ENCODE measurements at places on chromosomes 4 and X.
A peak's percentile ranks its signal among the peaks of the same experiment; 100 is the strongest.

- peak; percentile 68 for DNase-seq
Measured at GRCh38 chrX:24395775-24396174, 35.3 kb downstream of the SUPT20HL1 start.

- no peak for DNase-seq
Measured at GRCh38 chrX:110321081-110321480, 3.2 kb upstream of the AMMECR1 start.

DNA sequence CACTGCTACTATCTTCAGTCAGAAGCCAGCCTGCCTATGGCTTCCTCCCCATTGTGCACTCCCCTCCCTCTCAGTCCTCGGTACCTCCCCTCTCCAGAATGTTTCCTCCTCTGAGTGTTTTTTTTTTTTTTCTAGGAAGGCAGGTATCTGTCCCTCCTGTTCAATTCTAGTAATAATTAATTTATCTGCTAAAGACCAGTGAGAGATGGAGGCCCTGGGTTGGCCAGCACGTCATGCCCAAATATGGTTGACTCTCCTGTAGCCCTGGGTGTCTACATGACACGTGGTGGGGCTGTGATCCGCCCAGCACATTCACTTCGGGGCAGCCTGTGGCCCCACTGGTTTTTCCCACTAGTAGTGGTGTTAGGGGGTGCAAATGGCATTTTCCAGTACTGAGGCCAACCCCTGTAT lies 1.8 kb downstream of the FLNA start:
- no peak for DNase-seq

DNA sequence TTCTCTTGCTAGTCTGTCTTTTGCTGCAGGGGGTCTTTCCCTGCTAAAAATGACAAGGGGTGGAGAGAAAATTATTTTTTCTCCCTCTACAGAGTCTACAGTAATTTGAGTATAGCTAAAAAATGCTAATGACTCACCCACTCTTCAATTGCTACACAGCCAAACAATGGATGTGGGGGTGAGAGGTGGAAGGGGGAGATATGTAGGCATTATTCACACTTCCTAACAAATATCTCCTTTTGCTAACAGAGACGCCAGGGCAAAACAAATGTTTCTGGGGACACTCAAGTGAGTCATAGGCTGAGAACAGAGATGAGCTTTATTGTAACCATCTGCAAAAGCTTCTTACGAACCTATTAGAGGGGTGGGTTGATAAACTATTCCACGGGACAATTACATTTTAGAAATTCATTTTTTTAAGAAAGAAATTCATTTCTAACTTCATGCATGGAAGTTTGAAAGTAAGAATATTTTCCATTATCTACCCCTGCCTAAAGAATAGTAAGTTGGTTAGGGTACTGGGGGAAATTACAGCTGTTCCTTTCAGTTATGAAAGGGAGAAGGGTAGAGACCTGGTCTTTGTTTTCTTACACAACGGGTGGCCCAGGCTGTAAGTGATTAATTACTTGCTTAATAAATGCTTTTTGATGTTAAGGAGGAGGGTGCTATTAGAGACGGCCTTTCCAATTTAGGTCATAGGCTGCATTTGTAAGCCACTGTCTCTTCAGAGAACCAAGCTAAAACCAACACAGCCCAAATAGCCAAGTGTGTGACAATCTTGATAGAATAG lies 12.8 kb downstream of the SCD5 start:
- DNase-seq = peak; percentile 75

DNA sequence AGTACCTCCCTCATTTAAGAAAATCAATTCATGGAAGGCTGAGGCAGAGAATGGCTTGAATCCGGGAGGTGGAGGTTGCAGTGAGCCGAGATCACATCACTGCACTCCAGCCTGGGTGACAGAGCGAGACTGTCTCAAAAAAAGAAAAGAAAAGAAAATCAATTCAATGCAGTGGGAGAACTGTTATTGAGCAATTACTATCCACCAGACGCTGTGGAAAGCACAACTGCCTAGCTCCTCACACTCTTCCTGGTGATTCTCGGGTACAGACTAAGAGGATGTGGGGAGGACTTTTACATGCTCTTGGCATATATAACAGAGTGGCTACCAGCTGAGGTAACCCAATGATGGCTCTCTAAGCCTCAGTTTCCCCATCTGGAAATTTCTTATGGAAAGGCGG lies 2.7 kb upstream of the TMSB4X start:
- no peak for DNase-seq

GRCh38 chrX:140526171-140526570 lies 21.3 kb upstream of the SOX3 start:
- DNase-seq = no peak

DNA sequence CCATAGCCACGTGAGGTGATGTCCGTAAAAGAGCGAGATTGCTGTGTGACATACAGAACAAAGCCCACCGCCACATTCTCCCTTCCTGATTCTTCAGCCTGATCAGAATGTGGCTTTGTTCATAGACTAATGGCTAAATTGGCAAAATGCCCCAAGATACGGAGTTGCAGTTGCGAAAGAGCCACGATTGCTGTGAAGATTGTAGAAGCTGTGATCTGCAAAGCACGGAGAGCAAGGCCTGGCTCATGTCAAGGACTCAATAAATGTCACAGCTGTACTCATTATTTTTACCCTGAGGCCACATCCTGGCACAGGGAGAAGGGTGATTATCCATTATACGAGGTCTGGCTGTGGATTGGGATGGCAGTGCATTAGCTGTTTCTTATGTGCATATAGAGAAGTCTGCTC lies 34.2 kb downstream of the ARSD start:
- DNase-seq = peak; percentile 4

DNA sequence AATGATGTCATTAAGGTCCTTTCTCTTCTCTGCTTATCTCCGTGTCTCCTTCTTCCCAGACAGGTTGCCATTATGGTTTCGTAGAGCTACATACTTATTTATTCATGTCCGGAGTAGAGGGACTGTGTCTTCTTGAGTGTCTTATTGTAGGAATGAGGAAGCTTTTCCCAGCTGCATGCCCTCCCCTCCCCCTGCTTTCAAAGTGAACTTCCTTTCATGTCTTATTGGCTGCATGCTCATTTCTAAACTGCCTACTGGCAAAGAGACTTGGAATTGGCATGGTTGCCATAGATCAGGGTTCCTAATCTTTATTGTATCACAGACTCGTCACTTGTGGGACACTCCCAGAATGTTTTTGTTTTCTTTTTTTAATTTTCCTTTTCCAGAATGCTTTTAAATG lies 15.4 kb downstream of the VAMP7 start:
- no peak for DNase-seq

DNA sequence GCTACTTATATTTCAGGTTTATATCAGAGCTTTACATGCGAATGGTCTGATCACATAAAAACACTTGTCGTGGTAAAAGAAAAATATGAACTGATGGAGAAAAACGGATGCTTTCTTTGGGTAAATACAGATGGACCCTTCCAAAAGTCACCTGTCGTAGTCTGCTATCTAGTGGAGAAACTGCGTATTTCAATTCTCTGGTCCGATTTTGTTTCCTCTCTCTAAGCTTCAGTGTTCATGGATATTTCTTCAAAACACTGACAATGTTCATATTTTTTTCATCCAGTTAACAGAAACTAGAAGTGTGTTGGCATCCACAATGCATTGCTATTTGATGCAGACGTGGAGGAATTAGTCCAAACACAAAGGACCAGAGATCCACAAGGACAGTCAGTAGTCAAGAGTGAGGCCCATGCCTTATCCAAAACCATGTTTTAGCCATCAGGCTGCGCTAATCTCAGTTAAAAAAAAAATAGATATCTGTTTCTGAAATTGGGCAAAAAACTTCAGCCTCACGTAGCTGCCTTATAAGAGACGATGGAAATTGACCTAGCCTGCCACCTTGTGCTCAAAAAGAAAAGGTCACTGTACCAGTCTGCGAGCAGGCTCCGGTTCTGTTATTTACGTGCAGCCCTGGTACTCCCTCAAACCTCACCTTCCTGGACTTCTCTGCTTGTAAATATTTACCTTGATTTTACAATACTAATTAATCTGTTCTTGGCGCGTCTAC lies 16.0 kb downstream of the MEPE start:
- DNase-seq = peak; percentile 44

DNA sequence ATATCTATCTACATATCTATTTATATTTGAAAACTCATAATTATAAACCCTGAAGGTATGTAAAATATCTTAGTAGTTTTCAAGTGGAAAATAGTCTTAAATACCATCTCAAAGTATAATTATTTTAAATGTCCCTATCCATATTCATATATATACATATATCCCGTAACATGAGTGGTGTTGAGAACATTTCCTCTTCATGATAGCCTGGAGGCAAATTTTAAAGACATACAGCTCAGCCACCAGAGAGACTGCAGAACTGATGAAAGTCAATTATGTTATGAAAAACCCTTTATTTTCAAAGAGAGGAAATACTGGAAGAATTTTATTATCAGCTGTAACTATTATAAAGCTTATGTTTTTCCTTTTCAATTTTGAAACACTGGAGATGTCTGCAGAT lies 1806.7 kb upstream of the PCDH7 start:
- no peak for DNase-seq

- DNase-seq = no peak
Measured at GRCh38 chrX:114650351-114650750, 66.5 kb downstream of the HTR2C start.
